Mesothelial cell of epicardium (in vitro differentiated cells): ENCODE measurements at places on chromosomes 7 and 10.

DNA sequence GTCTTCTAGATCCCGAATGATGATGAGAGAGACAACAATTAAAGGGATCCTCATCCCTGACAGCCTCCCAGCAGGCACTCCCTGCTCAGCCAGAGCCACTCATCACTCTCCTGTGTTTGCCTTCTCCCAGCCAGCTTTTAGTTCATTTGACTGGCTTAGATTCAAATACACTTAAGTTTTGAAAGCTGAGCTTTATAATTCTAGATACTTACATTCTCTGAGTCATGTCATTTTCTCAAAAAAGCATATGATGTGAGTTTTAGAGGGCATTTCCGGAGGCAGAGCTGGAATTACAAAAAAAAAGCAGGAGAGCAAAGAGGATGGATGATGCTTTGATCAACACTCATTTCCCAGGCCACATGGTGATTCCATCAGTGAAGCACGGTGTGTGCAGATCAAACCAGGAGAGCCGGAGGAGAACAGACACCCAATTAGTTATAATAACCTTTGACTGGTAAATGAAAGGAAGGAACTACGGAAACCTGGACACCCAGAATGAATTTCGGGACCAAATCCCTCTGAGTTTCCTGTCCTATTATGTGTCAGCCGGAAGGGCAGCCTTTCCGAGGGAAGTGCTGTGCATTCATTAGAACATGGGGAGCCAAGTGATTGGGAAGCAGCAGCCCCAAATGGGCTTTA, 81.5 kb upstream of the HPS1 start:
- no peaks in the 10 kb centered on the region for H3K36me3 ChIP-seq
- no peak overlapping the region for H3K4me3 ChIP-seq
- H3K4me1 ChIP-seq: peaks cover 5% of the 10 kb centered on the region
- H3K27ac ChIP-seq: no peak overlapping the region

DNA sequence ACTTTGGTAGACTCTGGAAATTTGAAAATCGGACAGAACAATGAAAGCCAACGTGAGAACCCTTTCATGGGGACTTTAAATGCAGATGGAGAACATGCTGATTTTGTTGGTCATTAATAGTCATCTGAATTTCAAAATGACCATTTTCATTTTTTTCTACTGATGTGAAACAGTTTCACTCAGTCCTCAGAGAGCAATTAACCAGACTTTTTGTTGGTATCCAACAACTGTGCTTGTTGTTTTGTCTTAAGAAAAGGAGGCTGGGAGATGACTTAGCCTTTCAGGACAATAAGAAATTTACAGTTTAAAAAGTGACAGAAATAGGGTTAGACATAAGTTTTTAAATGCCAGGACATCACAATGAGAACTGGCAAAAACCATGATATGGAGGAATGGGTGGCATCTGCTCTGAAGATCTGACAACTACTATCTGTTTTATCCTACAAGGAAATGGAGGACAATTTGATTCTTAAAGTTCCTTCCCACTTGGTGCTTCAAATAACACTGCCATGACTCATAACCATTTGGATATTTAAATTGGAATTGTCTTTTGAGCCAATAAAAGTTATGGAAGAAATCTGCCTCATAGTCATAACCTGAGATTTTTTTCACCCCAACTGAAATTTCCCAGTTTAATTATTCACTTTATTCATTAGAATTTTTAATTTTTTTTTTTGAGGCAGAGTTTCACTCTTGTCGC, 87.2 kb upstream of the HPS1 start:
- no peak overlapping the region for H3K27ac ChIP-seq
- H3K36me3 ChIP-seq: no peaks in the 10 kb centered on the region
- H3K4me1 ChIP-seq: peaks cover 13% of the 10 kb centered on the region

GRCh38 chr7:84923348-84923747, 263.5 kb downstream of the SEMA3D start:
- DNase-seq: no peak
- H3K27ac ChIP-seq: no peak overlapping the region
- H3K4me1 ChIP-seq: peaks cover 10% of the 10 kb centered on the region

DNA sequence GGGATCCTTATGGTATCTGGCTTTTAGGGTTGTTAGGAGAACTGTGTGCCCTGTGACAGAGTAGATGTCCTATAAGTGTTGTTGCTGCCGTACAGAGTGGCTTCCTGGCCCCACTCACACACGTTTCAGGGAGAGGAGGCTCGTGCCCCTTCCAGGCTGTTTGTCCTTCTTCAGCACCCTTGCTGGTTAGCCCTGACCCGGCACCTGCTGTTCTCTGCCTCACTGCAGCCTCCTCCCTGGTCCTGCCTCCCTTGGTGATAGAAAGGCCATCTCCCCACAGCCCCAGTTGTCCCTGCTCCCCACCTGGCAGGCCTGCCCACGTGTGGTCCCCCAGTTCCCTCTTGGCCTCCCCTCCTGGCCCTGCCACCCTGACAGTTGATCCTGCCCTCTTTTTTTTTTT, 2.3 kb downstream of the CLIP2 start:
- peaks cover 2% of the 10 kb centered on the region for H3K36me3 ChIP-seq
- peaks cover 20% of the 10 kb centered on the region for H3K4me1 ChIP-seq

- H3K27me3 ChIP-seq: no peaks in the 10 kb centered on the region
- H3K4me1 ChIP-seq: peaks cover 21% of the 10 kb centered on the region
- H3K4me3 ChIP-seq: no peak overlapping the region
- no peak overlapping the region for H3K27ac ChIP-seq
Observed at GRCh38 chr7:112447406-112447805, 2.9 kb upstream of the IFRD1 start.

DNA sequence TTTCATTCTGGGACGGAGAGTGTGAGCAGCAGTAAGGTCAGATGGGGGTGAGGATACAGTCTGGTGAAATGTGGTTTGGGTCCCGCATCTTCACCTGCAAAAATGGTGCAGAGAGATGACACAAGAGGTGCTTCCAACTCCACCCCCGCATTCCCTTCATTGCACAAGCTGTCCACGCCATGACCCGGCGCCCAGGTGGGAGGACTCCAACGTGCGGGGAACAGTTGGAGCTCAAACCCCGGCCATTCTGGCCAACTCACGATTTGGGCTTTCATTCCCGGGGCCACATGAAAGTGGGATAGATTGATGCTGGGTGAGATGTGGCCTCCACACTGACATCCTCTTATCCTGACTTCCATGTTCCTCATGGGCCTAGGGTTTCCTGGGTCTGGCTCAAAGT, 34.6 kb upstream of the ZNF273 start:
- no peak for DNase-seq
- no peaks in the 10 kb centered on the region for H3K4me1 ChIP-seq
- H3K27ac ChIP-seq: no peak overlapping the region
- H3K36me3 ChIP-seq: no peaks in the 10 kb centered on the region
- no peaks in the 10 kb centered on the region for H3K27me3 ChIP-seq
- H3K4me3 ChIP-seq: no peak overlapping the region

GRCh38 chr7:80771523-80771922, 133.1 kb downstream of the CD36 start:
- H3K27me3 ChIP-seq: no peaks in the 10 kb centered on the region
- H3K36me3 ChIP-seq: peaks cover 27% of the 10 kb centered on the region
- DNase-seq: no peak
- H3K27ac ChIP-seq: peak overlapping the region; percentile 91
